ENCODE measurements at places on chromosomes 1 and 21. TPM values are rescaled to one million over a fixed set of nuclear protein-coding genes. Genes with fewer than 3 reads are reported as not detected.

Gene PPFIA4
- under 0.01 TPM for total RNA-seq

Gene AADACL4
- not detected for total RNA-seq

Gene CATSPERE
- 0.05 TPM for total RNA-seq

Gene ZFYVE9
- 13.5 TPM for total RNA-seq

Gene FCRL6
- not detected for total RNA-seq

Gene ASPM
- total RNA-seq: 40.8 TPM

Gene RBP7
- not detected for total RNA-seq

Gene CYP4X1
- total RNA-seq: 0.33 TPM

Gene EPHX1
- 43.9 TPM for total RNA-seq

Gene RXRG
- total RNA-seq: not detected

Gene GMEB1
- total RNA-seq: 8.0 TPM

Gene LGR6
- total RNA-seq: not detected

Gene ZNF670
- total RNA-seq: 3.1 TPM

Gene TNFAIP8L2
- total RNA-seq: 1.1 TPM

Gene CFHR1
- total RNA-seq: not detected

Gene IFNLR1
- not detected for total RNA-seq

Gene FCER1G
- total RNA-seq: not detected

Gene SEMA4A
- 1.1 TPM for total RNA-seq

Gene TMEM200B
- total RNA-seq: 1.8 TPM

Gene CD160
- total RNA-seq: not detected

Gene KCNH1
- total RNA-seq: not detected

Gene MX1
- total RNA-seq: 246 TPM

Gene SH3D21
- 0.40 TPM for total RNA-seq

Gene GNG4
- not detected for total RNA-seq

Gene IQGAP3
- 39.4 TPM for total RNA-seq

Gene NUP210L
- not detected for total RNA-seq

Gene LENEP
- not detected for total RNA-seq

Gene FAM43B
- total RNA-seq: not detected

Gene DNM3
- total RNA-seq: 1.0 TPM

Gene CD34
- total RNA-seq: 42.1 TPM

Gene RAP1GAP
- not detected for total RNA-seq

Gene RHBDL2
- total RNA-seq: 0.87 TPM

Gene PIK3R3
- total RNA-seq: 9.8 TPM

Gene SMIM1
- total RNA-seq: not detected

Gene RASSF5
- total RNA-seq: 0.39 TPM

Gene HSD3B2
- total RNA-seq: not detected

Gene HDAC1
- total RNA-seq: 129 TPM

Gene F3
- total RNA-seq: 0.80 TPM

Gene PEX14
- 21.0 TPM for total RNA-seq

Gene HES2
- 31.5 TPM for total RNA-seq

Gene FAM177B
- not detected for total RNA-seq

Gene SLAMF7
- total RNA-seq: not detected

Measured in mammary microvascular endothelial cell (primary cell).